AG09309 (cell line): ENCODE measurements at places on chromosomes 4 and X.

DNA sequence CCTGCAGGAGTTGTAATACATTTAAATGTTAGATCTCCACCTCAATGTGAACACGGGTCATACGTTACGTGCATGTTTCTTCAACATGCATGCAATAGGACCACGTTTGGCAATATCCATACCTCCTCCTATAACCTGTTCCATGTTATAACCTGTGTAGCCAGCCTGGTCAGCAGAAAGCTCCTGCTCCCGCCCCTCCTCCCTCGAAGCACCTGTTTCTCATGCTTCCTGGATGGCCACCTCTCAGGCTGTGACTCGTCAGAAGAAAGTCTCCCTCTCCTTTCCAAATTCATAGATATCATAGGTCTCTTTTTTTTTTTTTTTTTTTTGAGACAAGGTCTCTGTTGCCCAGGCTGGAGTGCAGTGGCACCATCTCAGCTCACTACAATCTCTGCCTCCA is 96.5 kb downstream of the HMX1 start:
- no peak for DNase-seq

DNA sequence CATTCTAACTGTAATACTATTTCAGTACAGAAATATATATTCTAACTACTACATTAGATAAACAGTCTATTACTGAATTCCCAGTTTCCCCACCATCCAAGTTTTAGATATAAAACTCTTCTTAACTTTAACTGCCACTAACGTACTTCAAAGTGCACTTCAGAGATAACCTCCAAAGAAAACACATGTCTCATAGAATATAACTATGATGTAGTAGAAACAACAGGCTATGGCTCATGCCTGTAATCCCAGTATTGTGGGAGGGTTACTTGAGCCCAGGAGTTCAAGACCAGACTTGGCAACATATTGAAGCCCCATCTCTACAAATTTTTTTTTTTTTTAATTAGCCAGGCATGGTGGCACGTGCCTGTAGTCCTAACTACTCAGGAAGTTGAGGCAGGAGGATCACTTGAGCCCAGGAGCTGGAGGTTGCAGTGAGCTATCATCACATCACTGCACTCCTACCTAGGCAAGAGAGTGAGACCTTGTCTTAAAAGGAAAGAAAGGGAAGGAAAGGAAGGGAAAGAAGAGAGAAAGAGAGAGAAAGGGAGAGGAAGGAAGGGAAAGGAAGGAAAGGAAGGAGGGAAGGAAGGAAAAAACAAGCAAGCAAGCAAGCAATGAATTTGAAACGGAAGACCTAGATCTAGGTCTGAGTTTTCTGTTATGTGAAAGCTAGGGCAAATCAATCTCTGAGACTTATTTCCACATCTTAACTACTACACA is 4.8 kb downstream of the HAUS3 start:
- DNase-seq = no peak

DNA sequence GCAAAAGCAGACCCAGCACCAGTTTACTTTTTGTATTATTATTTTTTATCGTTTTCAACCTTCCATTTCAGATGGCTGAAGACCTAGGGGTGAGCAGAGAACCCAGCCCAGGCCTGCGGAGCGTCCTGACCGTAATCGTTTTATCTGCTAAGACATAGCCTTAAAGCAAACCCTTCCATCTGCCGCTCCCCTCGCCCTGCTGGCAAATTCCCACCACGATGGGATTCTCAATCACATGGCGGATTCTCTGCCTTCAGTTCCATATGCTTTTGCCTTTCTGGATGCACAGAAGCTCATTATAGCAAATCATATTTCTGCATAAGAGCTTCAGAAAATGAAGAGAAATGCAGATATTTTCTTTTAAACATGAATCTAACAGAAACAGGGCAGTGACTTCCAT is 18.6 kb upstream of the XG start:
- no peak for DNase-seq

GRCh38 chr4:60948008-60948407 is 252.1 kb upstream of the ADGRL3 start:
- no peak for DNase-seq

GRCh38 chrX:102720237-102721168 is at the start of gene GPRASP3:
Gene GPRASP3, plus strand, starts transcription at chrX:102720743. Its CDS starts 28,253 bp downstream, at chrX:102748996.
- peak; percentile 27 for DNase-seq
